ENCODE measurements at places on chromosomes 7 and 10.
A peak's percentile ranks its signal among the peaks of the same experiment; 100 is the strongest.

DNA sequence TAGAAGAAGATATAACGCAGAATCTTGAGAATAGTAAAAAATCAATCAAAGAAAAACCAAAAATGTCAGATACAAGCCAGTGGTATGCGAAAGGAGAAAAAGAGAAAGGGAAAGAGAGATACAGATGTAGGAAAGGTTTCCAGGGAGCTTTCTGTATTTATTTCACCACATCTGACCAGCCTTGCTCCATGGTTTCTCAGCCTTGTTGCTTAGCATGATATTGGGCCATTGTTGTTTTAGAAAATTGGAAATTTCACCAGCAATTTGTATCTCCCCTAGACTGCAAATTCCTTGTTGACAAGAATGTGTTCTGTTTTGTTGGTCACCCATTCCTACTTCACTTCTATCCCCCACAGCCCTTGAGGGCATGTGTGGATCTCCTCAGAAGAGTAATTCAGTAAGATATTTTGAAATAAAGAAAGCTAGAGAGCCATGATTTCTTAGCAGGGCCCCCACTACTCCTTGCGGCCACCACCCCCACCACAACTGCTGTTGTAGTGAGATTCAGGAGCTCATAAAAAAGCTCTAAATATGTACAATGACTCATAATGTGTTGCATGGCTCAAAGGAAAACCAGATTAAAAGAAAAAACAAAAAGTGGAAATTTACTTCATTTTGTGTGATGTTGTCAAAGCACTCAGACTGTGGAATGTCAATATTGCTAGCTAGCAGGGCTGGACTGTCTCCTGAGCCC, 138.7 kb downstream of the CHRM2 start:
- DNase-seq = peak; percentile 83

- DNase-seq = peak; percentile 28
These were observed 112.0 kb downstream of the NT5C2 start for GRCh38 chr10:103080891-103081581.

DNA sequence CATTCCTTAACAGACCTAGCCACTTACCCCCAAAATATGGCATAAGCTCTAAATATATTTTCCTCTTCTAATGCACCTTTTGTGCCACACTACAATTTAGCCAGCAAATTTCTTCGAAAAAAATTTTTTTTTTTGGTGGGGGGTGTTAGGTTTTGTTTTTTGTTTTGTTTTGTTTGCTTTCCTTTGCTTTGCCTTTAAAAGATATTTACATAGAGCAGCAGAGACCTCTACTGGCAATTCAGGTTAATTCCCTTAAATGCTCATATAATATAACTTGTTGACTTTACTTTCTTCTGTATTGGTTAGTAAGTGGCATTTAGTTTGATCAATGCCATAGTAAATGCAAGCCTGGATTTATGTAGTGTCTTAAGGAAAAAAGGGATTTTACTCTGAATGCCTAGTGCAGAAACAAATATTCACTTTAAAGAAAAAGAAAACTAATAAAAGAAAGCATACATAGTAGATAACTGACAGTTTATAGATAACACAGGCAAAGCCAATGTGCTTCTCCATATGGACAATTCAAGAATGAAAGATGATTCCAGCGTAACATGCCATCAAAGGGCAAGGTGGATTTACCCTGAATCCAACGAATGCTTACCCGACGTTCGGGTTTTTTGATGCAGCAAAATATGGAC, 1250.6 kb downstream of the GATA3 start:
- peak; percentile 22 for DNase-seq

- no peak for DNase-seq
These were observed at the start of gene CCDC172 for GRCh38 chr10:116324227-116324950. TSS of gene CCDC172 (plus strand) at chr10:116324448. CDS start at chr10:116325012, 564 bp downstream.

- no peak for DNase-seq
These were observed 61.9 kb downstream of the HGF start for GRCh38 chr7:81707966-81708365.

DNA sequence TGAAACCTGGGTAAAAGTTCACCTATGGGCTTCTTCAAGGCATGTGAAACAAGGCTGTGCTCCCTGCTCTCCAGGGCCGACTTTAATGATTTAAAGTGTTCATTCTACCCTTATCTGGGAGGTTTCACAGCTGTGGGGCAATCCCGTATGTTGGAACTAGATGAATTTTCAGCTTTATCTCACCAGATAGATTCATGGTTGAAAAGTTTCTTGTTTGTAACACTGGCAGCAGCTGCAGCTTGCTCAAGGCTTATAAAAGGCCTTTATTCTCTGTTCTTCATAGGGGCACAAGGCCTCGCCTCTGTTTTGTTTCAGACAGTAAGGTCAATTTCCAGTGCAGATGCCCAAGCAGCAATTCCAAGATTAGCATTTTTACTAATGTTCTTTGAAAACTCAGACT, 70.4 kb upstream of the DNAJB12 start:
- DNase-seq = no peak

DNA sequence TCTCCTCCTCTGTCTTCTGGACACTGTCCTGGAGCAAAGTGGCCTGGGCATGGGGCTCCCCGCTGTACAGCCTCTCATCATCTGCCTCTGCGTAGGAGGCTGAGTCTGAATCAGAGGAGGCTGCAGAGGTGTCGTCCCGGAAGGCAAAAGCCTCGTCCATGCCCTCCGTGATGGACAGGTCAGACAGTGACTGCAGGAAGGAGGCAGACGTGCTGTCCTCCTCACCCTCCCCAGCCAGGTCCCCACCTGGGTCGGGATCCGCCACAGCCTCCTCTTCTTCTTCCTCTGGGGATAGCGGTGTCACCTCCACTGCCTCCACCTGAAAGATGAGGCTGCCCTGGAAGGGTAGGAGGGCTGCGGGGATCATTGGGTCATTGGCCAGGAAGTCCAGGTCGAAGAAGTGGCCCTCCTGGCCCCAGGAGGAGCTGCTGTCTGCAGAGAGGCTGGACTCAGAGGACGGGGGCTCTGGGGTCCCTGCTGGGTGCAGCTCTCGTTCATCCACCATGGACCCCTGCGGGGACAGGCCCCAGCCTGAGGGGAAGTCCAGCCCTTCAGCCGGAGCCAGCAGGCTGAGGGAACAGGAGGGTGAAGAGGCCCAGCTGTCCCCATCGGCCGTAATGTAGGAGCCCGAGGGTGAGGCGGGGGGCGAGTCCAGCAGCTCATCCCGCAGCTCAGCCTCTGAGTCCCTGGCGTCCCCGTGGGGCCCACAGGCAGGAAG, 3.7 kb downstream of the NACAD start:
- DNase-seq = no peak

- DNase-seq = no peak
These were observed 186.8 kb downstream of the COBL start for GRCh38 chr7:51129527-51130472.

- peak; percentile 35 for DNase-seq
These were observed 59.1 kb downstream of the NRF1 start for GRCh38 chr7:129670656-129671055.

GRCh38 chr7:130957137-130957513, 223.1 kb upstream of the KLF14 start:
- no peak for DNase-seq

DNA sequence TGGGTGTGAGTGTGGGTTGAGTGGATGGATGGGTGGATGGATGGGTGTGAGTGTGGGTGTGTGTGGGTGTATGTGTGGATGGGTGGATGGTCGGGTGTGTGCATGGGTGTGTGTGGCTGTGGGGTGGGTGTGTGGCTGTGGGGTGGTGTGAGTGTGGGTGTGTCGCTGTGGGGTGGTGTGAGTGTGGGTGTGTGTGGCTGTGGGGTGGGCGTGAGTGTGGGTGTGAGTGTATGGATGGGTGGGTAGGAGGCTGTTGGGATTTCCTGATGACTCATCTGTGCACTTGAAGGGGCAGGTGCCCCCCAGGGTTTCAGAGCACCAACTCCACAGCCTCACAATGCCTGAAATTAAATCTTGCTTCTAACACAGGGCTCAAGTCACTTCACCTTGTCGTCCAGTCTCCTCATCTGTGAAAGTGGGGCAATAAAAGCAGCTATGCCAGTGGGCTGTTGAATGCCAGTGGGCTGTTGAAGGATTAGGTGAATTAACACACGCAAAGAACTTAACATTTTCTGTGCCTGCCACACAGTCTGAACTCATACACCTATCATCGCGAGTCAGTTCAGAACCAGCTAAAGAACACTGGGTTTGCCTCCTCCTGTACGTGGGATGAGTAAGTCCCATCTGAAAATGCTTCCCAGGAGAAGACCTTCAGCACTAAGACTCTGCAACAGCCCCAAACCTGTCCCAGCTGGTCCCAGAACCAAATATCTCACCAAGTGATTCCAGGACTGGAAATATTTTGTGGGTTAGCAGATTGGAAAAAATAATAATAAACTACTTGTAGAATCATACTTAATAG, 32.0 kb downstream of the SFMBT2 start:
- no peak for DNase-seq

- no peak for DNase-seq
These were observed 856 bp downstream of the SSMEM1 start for GRCh38 chr7:130208516-130208915.

GRCh38 chr10:6045878-6046772, 16.0 kb downstream of the IL2RA start:
- no peak for DNase-seq

- no peak for DNase-seq
These were observed 227.1 kb downstream of the AGMO start for GRCh38 chr7:15334536-15335263.

DNA sequence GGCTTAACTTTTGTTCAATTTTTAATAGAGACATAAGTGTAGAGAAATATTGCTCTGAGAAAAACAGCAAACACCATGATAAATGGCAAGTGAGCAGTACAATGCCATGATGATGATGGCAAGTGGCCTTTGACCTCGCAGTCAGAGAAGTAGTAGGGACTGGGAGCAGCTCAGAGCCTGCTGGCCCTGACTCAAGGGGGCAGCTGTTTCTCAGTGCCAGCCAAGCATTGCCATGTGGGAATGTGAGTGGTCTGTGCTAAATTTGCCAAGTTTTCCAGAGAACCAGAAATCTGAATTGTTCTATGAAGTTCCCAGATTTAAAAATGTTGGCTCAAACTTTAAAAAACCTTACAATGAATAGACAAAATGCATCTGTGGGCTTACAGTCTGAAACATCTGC, 187.9 kb downstream of the BICC1 start:
- DNase-seq = peak; percentile 40

GRCh38 chr10:29541422-29542210, 93.2 kb downstream of the SVIL start:
- no peak for DNase-seq

GRCh38 chr7:2638224-2638991, 6.6 kb downstream of the TTYH3 start:
- DNase-seq = peak; percentile 78

GRCh38 chr10:27743012-27743876, 2.4 kb downstream of the MKX start:
- peak; percentile 25 for DNase-seq

DNA sequence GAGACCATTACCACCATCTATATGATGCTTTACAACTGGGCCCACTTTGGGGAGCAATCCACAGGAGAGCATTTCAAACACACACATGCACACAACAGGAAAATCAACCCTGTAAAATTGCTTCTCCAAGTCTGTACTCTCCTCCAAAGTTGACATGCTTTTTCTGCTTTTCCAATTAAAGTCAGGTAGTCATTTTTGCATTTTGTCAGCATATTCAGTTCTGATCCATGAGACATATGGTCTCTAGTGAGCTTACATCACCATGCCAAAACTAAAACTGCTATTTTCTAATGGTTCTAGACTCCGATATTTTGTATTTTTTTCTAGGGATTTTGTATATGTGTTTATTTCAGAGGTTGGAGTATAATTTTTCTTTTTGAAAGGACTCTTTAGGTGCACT, 373.5 kb upstream of the LRRTM3 start:
- DNase-seq = no peak

DNA sequence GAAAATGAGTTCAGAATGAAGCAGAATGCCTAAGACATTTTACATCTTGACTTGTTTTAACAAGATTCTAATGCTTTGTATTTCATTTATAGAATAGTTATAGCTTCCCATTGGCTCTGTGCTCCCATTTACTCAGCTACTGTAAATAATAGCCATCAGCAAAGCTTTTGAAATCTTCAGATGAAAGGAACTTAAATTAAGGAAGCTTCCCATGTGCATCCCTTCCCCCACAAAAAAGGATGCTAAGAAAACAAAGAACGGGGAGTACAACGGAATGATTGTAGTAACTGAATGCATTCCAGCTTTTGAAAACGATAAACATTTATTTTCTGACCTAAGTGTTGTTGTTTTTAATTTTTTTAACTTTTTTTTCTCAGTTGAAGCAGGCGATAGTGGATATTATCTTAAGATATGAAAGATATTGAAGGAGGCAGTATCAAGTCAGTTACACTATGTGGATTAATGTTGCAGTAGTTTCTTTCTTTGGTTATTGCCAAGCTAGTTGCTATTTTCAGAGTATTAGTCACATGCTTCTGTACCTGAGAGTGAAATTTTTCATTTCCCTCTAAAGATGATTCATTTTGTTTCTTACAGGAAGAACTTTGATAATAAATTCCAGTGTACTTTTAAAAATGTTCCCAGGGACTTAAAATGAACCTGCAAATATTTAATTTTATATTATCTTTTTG, 129.2 kb downstream of the KCND2 start:
- DNase-seq = no peak
